ENCODE measurements at places on chromosomes 3 and 15.

DNA sequence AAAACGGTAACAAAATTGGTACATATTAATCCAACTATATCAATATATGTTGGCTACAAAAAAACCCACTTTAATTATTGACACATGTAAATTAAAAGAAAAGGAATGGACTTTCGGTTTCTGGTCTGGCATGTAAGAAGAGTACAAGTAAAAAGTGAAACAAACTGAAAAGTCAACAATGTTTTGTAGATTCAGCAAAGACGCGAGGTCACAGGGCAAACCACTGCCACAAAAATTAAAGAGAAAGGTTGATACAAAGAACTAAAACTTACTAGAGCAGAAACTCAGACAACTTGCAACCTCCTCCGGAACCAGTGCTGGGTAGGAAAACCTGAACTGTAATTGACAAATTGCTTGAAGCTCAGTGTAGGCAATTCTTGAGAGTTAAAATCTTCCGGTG is 110.6 kb upstream of the ARPP21 start:
- peak; percentile 19 for DNase-seq

GRCh38 chr3:72368331-72368975 is 479.8 kb downstream of the SHQ1 start:
- DNase-seq, result no peak

- peak; percentile 15 for DNase-seq
These were observed 138.8 kb upstream of the PLXND1 start for GRCh38 chr3:129745253-129745652.

DNA sequence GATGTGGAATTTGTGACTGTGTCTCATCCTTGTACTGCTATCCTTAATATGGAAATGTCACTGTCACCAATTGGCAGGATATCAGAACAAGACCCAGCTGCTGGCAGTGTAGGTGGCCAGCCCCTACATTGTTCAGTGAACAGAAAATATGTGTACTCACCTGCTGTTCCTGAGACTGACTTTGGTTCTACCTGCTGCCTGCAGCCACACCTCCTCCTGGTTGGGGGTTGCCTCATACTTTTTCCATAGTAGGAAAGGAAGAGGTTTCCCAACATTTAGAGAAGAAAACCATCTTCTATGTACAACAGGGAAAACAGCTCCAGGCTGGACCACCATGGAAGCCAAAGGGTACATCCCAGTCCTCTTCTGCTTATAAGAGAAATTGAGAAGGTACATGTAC is 35.9 kb downstream of the SLC12A1 start:
- no peak for DNase-seq

DNA sequence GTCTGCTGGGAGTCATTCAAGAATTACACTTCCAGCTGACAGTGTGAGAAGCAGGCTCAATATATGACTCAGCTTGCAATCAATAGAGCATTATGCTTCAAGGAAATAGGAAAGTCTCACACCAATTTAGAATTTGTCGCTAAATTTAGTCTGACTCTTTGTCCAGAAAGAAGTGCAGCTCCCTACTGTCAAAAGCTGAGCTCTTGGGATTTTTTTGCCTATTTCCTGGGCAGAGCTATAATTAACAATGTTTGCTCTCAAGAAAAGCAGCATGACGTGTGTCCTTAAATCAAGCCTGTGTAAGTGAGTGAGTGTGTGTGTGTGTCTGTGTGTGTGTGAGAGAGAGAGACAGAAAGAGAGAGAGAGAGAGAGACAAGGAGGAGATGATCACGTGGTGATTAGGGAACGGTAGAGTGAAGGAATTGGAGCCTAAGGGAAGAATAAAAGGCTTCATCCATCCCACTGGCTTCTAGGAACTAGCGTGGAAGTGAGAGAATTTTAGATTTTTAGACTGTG is 16.4 kb upstream of the SLC35G2 start:
- DNase-seq, result no peak

GRCh38 chr15:39054128-39054732 is 489.6 kb upstream of the RASGRP1 start:
- no peak for DNase-seq

- no peak for DNase-seq
These were observed 90.6 kb upstream of the AKAP13 start for GRCh38 chr15:85289677-85290365.

DNA sequence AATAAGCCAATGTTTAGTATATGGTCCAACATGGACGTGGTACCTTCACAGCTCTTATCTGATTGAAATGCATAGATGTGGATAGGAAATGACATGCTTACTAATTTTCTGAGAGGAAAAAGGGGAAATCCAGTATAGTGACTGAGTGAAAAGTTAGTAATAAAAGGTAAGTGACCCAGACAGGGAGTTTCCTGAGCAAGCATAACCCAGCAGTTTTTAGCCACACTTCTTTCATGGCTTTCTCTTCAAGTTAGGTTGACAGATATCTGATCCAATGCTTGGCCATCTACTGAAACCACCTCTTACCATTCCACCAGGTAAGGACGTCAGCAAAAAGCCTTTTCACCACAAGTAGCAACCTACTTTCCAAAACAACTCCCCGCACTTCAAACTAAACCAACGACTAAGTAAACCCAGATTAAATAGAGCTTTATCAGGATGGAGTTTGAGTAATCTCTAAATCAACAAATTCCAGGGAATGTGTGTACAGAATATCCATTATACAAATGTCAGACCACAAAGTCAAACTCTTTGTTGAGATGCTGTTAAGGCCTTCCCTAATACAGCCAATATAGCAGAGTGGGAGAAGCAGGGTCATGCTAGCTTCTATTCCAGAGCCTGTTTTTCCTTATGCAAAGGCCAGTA is 329.7 kb downstream of the RORA start:
- no peak for DNase-seq

DNA sequence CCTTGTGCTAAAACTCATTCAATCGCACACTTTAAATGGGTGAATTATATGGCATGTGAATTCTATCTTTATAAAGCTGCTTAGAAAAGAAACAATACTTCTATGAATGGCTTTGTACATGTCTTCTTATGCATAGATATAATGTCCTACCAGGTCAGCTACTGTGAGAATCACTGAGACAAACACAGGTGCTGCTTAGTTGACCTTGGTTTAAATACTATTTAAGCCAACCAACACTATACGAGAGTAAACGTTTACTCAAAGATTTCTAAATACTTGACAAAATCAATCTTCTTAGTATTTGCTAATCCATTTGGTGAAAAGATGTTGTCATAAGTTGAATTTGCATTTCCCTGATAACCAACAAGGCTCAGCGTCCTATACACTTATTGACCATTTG is 260.3 kb downstream of the ADAMTS17 start:
- no peak for DNase-seq

- peak; percentile 56 for DNase-seq
These were observed 36.4 kb downstream of the TAMM41 start for GRCh38 chr3:11810276-11810675.

DNA sequence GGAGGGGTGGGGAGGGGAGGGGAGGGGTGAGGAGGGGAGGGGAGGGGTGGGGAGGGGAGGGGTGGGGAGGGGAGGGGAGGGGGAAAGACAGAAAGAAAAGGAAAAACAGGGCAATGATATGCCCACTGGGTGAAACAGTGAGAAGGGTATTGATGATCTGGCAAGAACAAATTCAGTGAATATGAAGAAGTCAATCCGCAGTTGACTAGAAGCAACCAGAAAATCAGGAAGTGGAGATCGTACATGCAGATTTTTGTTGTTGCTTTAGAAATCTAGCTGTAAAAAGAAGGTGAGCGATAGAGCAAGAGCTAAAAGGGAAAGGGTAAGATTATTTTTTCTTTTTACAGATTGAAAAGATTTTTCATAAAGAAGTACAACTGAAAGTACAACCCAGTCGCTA is 47.6 kb upstream of the ARF4 start:
- no peak for DNase-seq

GRCh38 chr3:136377508-136377907 is 127.4 kb downstream of the PCCB start:
- no peak for DNase-seq

DNA sequence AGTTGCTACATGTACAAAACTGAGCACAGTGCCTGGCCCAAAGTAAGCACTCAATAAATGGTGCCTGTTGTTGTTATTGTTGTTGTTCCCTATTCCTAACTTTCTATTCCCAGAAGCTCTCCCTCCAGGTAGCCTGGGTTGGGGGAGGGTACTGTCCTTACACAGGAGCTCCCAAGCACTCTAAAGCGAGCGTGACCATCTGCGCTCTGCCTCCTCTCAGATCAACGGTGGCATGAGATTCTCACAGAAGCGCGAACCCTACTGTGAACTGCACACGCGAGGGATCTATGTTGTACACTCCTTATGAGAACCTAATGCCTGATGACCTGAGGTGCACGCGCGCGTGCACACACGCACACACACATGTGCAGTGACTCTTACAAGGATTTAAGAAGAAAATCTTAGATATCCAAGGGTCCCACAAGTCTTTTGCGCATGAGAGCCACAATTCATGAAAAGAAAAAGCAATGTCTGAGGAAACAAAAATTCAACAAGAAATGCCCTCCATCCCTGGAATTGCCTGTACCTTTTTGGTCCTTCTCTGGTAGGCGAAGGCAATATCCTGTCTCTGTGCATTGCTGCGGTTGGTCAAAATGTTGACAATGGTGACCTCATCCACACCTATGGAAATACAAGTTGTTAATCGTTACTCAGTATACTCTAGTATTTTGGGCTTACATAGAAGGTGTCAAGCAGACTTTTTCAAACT is 33.7 kb downstream of the ANXA2 start:
- no peak for DNase-seq

GRCh38 chr3:62131620-62132019 is 241.7 kb downstream of the FEZF2 start:
- no peak for DNase-seq

- DNase-seq, result no peak
These were observed 35.2 kb downstream of the BDH1 start for GRCh38 chr3:197520311-197521276.

DNA sequence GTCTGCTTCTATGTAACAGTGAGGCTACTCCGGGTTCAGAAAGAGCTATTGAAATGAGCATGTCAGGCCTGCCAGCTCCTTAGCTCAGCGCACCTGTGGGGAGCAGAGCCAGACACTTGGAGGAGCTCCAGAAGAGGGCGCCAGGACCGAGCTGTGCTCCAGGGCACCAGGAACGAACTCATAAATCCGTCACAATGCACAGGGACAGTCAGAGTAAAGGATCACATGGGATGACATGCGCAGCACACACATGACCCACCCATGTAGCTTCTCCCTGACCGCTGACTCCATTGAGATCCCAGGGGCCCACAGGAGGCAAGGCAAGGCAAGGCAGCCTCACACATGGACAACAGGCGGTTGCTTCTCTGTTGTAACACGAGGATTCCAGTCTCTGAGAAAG is 26.0 kb upstream of the GNB5 start:
- DNase-seq, result no peak

- no peak for DNase-seq
These were observed 29.6 kb upstream of the CTDSPL2 start for GRCh38 chr15:44397869-44398268.

DNA sequence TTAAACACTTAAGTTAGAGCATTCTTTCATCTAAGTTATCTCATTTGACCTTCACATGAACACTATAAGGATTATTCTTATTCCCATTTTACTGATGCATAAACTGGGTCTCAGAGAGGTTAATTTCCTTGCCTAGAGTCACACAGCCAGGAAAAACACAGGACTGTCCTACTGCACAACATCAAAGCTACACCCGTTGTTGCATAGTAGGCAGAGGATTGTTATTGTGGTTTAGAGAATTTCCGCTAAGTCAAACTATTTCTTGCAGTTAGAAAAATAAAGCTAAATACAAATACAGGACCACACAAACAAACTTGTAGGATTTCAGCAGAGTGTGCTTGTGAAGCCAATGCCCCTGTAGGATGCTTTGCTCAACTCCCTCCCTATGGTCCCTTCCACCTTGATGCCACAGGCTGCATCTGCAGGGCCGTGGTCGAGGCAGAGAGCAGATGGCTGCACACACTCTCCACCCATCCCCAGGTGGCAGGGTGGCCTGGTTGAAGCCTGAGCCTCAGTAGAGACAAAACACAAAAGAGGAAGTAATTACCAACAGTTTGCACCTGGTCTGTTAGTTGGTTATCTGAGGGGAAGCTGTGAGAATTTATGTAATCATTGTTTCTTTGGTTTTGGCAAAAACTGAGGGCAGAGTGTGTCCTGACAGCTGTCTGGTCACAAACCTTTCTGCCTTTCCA is 41.1 kb upstream of the SKOR1 start:
- no peak for DNase-seq

DNA sequence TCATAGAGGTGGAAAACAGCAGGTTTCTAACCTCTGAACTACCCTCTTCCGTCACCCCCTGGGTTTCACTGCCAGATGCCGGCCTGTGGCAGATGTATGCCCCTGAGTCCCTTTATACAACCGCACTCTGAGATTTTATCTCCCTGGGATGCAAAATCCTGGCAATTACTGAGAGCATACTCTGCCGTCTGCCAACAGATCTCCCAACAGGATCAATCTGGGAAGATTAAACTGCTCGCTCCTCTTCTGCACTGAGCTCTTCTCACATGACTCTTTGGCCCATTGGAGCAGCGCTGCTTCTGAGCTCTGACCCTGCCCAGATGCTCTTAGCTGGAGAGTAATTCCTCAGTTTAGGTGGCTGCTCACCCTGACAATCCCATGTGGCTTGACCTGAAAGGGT is 133.2 kb downstream of the LIPC start:
- DNase-seq, result no peak

DNA sequence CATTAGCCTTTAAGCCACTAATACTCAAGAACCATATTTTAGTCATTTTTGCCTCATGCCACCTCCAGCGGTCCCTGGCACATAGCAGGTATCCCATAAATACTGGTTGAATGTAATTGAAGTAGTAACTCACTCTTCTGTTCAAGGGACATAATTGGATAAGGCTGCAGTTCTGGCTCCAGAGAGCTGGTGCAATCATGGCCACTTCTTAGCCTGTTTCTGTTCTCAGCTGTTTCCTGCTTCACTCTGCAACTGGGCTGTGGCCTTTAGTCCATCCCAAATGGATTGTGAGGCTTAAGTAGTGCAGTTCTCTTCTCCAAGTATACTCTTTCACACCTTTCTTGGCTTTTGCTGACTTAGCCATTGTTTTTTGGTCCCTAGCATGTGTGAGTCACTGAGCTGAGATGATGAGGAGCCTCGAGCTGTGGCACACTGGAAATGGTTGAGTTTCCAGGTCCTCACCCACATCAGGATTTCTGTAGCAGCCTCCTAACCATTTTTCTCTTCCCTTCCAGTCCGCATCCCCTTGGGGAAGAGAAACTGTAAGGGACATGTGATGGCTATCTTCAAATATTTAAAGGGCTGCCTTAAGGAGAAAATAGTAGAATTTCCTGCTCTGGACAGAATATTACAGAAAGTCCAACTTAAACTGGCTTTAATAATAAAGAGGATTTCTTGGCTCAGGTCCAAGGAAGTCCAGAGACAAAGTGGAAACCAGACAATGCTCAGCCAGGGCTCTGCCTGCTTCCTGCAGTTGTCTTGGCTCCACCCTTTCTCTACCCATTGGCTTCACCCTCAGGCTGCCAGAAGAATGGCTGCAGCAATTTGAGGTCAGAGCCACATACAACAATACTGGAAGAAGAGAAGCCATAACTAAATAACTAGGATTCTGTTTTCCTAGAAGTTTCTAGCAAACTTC is 305.4 kb upstream of the ROPN1 start:
- DNase-seq, result no peak

GRCh38 chr3:46926039-46926438 is 48.5 kb downstream of the PTH1R start:
- peak; percentile 9 for DNase-seq

GRCh38 chr15:63238171-63238570 is 39.2 kb upstream of the APH1B start:
- DNase-seq, result no peak

Measured in astrocyte of the cerebellum (primary cell).